ENCODE measurements at places on chromosomes 3 and 15.

GRCh38 chr15:88747631-88748030, 55.6 kb upstream of the ACAN start:
- no peak for DNase-seq

GRCh38 chr3:160482796-160483195, 33.2 kb upstream of the TRIM59 start:
- no peak for DNase-seq

- peak; percentile 96 for DNase-seq
Measured at GRCh38 chr3:15601399-15602145, at the start of the genes BTD and HACL1. TSS of gene BTD (plus strand) at chr3:15601745. CDS start at chr3:15635440, 33,695 bp downstream. TSS of gene HACL1 (minus strand) at chr3:15601569. CDS start at chr3:15601463, 106 bp downstream.

DNA sequence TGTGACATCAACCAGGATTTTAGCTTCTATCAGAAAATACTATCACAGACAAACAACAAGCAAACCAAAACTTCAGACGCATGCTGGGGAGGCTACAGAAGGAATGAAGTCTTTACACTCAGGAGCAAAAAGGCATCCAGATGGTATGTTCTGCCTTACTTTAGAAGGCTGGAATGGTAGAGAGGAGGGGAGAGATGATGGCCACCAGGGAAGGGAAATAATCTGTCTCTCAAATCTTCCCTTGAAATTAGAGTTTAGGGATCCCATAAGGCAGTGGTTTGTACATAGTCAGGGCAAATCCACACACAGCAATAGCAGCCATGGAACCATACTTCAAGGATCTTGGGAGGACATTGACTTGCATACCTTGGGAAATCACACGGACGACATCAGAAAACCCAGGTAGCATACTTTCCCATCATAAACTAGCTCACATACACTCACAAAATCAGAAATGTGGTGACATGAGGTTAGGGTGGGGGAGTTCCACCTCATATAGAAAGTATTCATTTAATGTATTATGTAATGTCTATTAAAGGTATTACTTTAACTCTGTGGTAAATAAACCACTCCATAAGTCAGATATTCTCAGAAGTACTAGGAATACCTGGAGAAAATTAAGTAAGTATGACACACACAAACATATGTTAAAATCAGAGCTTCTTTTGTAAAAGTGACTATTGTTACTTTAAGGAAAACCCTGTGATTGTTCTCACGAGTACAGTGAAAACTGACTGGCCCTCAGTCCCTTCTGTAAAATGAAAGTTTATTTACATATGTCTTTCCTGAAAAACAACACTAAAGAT, 9.4 kb downstream of the BTLA start:
- DNase-seq, result no peak

- DNase-seq, result no peak
Measured at GRCh38 chr3:23659274-23659673, 146.5 kb upstream of the UBE2E1 start.

- DNase-seq, result no peak
Measured at GRCh38 chr3:104735691-104736090, 631.0 kb upstream of the ALCAM start.

DNA sequence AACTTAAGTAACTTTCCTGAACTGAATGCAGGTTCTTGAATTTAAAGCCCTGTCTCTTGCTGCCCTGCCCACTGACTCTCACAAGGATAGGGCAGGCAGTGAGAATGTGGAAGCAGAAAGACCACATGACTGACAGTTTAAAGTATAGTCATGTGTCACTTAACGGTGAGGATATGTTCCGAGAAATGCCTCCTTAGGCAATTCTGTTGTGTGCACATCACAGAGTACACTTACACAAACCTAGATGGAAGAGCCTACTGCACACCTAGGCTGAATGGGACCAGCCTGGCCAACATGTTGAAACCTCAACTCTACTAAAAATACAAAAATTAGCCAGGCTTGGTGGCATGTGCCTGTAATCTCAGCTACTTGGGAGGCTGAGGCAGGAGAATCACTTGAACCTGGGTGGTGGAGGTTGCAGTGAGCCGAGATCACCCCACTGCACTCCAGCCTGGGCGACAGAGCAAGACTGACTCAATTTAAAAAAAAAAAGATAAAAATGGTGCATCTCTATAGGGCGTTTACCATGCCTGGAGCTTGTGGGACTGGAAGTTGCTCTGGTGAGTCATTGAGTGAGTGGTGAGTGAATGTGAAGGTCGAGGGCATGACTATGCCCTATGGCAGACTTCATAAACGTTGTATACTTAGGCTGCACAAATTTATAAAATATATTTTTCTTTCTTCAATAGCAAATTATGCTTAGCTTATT, 18.9 kb upstream of the COPG1 start:
- peak; percentile 64 for DNase-seq

GRCh38 chr15:39998511-39999077, 40.4 kb downstream of the SRP14 start:
- no peak for DNase-seq
